ENCODE measurements at places on chromosomes 3 and 15. TPM values are rescaled to one million over a fixed set of nuclear protein-coding genes. Genes with fewer than 3 reads are reported as not detected.
A peak's percentile ranks its signal among the peaks of the same experiment; 100 is the strongest.

Gene OR5H6
- total RNA-seq, result not detected

Gene GP9
- not detected for total RNA-seq

Gene P2RY1
- total RNA-seq, result not detected

Gene DLG1
- 80.7 TPM for total RNA-seq

Gene TF
- under 0.01 TPM for total RNA-seq

Gene PDZRN3
- total RNA-seq, result 70.8 TPM

Gene PRR20G
- total RNA-seq, result not detected

Gene APOD
- total RNA-seq, result 5.5 TPM

Gene ST3GAL6
- 6.3 TPM for total RNA-seq

Gene SOX14
- total RNA-seq, result not detected

Gene CKMT1B
- total RNA-seq, result not detected

Gene TIGIT
- total RNA-seq, result not detected

Gene SNTN
- total RNA-seq, result not detected

Gene ZNF662
- 1.1 TPM for total RNA-seq

Gene SNX22
- 0.16 TPM for total RNA-seq

Gene LSAMP
- total RNA-seq, result 0.03 TPM

Gene THAP10
- 1.8 TPM for total RNA-seq

DNA sequence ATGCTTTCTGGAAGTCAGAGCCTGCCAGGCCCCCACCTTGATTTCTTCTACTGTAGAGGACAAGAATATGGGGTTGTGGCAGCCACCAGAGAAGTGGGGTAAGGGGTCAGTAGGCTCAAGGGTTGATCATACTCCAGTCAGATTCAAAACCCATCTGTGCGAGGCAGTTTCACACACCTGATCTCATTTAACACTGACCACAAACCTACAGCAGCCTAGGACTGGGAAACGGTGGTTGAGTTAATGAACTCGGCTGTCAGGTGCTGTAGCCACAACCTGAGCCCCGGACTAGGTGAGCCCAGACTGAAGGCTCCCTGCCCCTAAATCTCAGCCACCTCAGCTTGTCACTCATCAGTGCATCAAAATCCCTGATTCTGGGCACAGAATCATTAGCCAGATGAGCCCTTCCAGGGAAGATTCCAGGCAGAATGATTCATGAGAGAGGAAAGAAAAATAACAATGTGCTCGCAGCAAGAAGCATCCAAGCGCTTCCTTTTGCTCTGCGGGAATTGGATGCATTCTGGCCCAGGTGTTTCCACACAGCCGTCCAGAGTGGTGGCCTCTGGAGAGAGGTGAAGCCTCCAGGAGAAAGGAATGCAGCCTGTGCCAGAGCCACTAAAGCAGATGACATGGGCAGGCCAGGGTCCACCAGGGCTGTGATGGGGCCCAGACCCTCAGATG, 102.1 kb downstream of the SRGAP3 start:
- no peak for DNase-seq

DNA sequence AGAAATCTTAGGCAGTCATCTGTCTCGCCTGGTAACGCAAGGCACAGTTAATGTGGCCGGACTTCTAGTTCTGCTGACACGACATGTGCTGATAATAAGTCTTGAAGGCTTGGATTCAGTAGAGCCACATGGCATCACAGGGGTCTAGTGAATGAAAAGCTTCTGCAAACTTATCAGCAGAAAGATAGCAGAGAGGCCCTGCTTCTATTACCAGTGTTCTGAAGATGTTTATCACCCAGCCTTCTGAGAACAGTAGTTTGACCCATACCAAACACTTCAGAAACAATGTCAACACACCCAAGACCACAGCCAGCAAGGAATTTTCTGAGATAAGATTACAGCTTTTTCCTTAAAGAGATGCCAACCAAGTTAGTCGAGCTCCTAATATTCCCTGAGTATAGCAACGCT, 102.7 kb upstream of the UMPS start:
- peak; percentile 11 for DNase-seq

GRCh38 chr3:16252988-16253387, 11.8 kb downstream of the DPH3 start:
- no peak for DNase-seq

GRCh38 chr3:71659864-71660591, 65.2 kb downstream of the EIF4E3 start:
- DNase-seq, result no peak

GRCh38 chr15:36472672-36473071, 106.8 kb upstream of the CDIN1 start:
- DNase-seq, result no peak

DNA sequence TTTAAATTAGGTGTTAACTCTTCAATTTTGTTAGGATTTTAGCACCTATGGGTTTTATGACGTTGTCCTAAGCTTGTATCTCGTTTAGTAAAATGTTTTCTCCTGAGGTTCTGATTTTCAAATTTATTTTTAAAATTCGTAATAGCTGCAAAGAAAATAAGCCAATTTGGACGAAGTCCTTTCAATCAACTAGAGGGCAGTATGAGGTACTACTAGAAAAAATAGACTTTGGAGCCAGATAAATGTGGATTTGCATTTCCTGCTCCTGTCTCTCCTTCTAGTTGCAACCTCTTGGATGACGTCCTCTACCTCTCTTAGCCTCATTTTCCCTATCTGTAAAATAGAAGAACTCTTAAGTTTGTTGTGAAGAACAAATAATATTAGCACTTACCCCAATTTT, 81.1 kb downstream of the SLTM start:
- DNase-seq, result no peak

DNA sequence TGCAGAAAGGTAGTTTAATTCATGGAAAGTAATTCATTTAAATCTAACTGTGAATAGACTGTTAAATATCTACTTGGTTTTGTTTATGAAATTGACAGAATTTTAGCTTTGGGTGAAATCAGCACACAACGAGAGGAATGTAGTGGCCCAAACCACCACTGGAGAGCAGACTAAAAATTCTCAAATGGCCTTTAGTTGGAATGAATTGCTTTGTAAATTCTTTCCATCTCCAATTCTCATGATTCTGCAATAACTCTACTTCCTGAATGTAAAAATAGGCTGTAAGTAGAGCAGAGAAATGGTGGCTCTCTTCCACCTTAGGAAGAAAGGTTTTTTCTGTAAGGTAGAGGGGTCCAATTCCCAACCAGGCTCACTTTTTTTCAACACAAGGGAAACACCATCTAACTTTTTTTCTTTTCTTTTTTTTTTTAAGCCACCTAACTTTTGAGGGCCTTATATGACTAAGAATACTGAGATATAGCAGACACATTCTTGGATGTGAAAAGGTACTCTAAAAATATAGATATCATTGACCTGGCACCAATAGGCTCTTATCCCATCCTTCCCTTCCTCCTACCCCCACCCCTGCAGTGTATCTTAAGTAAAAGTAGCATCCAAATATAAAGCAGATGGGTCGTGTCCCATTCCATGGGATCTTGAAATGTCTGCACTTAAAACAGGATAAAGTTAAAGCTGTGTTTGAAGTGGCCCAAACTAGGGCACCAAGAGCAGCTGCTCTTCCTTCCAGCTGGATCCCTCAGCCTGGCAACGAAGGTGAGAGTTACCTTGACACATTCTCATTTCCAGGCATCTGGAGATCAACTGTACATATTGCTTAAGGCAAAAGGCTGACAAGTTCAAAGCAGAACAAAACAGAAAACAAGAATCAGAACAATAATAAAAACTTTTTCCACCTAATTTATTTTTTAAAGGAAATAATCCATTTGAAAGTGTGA, 194.1 kb downstream of the TPRG1 start:
- peak; percentile 52 for DNase-seq

DNA sequence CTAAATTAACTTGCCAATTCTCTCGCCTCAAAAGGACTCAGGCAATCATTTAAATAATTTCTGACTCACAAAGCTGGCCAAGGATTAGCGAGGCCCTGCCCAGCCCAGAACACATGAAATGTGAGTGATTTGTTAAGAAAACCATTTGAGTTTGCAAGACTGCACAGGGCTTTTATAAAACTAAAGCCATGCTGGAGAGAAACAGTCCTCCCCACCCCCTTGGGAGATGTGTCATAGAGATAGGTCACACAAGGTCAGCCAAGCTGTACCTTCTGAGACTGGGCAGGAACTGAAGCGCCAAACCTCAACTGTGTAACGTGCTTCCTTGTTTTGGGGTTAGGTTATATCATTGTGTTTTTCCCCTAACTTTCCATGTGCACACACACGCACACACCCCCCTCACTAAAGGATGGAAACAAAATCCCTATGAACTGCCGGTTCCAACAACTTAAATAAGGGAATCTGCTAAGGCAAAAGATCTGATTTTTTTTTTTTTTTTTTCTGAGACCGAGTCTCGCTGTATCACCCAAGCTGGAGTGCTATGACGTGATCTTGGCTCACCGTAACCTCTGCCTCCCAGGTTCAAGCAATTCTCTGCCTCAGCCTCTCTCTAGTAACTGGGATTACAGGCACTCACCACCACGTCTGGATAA, 8.1 kb downstream of the SPATA12 start:
- DNase-seq, result peak; percentile 88

GRCh38 chr15:38706956-38707355, 142.3 kb upstream of the RASGRP1 start:
- DNase-seq, result no peak

DNA sequence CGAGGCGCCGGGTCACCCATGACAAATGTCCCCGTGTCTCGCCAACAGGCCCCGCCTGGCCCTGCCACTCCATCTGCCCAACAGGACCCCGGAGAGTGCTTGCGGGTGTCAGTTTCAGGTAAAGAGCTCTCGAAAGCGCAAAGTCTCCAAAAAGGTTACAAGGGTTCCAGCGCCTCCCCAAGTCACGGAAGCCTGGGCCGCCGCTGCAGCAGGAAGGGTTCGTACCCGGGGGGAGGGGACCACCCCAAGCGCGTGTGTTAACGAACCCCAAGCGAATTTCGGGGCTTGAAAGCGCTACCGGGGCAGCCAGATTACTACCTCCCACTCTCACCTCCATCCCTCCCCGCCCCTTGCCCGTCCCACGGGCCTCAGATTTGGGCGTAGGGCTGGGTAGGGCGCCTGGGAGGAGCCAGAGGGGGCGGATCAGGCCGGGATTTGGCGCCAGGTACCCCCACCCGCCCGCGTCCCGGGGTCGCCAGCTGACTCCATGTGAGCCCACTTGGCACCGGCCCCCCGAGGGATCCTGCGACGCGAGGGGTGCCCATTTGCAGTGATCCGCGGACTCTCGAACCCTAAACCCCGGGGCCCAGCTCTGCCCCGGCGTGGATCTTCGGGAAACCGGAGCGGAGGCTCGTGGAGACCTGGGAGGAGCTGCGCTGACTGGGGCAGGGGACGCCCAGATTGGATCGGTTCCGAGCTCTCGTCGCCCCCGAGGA, 85.9 kb downstream of the NR2F2 start:
- DNase-seq, result no peak

DNA sequence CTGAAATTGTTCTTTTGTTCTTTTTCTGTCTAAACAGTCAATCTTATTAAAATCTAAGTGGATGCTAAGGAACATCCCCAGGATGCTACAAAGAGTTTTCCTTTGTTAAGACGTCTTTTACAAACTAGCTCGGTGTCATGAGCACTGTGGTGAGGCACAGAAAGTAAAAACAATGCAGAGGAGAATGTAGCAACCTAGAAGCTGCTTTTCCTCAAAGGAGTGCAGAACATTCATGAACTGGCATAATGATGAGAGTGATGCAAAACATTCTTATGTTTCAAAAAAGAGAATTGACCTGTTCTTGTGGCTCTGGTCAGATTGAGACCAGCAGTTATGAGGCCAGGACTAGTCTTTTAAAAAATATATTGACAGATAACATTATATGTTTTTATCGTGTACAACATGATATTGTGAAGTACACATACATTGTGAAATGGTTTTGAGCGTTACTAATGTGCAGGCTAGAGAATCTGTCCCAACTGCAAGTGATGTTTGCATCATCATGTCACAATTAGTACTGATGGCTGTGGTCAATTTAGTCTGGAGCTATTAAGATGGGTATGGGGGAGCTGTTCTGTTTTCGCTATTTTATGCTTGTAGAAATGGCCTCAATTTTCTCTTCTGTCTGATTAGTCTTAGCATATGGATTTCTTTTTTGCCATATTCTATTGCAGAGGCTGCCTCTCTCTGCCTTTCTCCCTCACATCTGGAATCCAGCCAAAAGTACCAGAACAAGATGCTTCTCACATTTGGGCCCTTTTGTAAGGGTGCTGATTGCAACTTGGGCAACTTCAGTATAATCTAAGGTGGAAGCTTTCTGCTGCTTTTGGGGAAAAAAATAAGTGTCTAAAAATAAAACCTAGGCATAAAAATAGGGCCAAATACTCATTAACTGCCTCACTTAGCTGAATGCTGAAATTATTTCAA, 50.2 kb downstream of the HHLA2 start:
- no peak for DNase-seq

- DNase-seq, result no peak
Observed at GRCh38 chr15:97761110-97761509, 199.4 kb upstream of the ARRDC4 start.

GRCh38 chr3:14497321-14497720, 42.8 kb downstream of the GRIP2 start:
- no peak for DNase-seq

DNA sequence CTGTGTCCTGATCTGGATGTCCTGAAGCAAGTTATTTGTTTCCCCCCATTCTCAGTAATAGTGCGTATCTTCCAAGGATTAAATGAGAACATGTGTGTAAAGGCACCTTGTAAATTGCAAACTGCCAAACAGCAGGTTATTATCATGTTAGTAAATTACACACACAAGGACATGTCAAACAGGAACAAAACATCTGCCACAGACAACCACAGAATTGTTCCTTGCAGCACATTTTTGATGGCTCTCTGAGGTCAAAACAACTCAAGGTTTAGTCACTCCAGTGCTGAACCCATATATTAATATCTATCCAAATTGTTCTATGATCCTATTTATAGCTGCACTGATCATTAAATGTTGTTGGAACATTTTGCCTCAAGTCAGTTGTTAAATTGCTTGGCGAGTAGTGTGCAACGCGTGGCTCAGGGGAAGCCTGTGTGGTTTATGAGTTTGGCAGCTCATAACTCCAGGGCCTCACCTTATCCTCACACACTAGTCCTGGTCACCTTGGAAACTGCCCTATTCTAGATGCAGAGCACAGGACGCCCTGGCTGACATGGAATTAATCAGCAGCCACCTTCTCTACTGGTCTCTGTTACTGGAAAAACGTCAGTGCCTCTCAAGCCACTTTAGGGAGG, 46.3 kb upstream of the CDV3 start:
- peak; percentile 13 for DNase-seq

DNA sequence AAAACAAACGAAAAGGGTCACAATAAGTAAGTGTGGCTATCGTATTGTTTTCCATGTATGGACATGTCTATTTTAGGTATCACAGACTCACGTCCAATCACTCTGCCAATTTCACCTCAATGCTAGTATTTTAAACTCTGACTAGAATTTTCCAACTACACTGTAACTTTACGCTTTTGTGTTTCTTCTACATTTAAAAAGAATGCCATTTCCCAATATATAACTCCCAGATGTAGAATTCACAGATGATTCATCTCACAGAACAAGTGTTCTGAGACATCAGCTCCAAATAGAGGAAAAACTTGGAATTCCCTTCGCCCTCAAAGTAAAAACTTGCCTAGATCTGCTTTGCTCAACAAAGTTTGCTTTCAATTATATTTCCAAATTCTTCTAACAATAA, 14.2 kb downstream of the LRIG1 start:
- DNase-seq, result no peak

DNA sequence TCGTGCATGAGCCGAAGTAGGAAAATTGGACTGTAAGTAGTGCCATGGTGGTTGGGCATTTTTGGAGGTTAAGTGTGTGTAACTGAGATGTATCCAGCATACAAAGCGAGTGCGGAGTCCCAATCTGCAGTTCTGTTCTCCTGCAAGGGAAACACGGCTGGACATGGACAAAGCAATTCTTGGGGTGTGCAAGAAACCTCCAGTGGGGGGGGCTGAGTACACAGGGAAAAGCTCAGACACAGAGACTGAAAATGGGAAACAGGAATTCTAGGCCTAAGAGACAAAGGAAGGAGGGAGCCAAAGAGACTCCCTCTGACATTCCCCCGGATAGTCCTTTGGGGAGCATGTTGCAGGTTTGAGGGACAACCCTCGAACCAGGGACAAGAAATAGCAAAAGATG, 83.2 kb upstream of the PLSCR4 start:
- DNase-seq, result peak; percentile 57
